ENCODE measurements at places on chromosomes 6 and 20.
A peak's percentile ranks its signal among the peaks of the same experiment; 100 is the strongest.

DNA sequence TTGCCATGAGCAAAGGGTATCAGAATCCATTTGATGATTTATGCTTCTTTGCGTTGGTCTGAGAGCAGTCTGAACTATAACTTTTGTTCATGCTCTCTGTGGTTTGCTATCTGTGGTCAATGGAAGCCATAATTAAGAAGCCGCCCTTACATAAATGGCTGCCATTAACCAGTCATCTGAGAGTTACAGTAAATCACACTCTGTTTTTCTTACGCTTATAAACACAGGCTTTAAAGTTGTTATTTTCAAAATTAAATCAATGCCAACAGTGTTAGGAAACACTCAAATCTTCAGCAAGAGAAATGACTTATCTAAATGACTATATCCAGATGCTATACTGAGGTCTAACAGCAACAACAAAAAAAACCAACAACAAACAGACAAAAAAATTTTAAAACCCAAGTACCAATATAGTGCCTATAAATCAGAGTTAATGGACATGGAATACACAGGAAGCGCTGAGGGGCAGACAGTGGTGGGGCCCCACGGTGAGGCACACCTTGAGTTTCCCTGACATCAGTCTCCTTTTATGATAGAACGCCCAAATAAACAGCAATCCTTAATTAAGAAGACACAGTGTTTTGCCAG lies 108.0 kb upstream of the C6orf118 start:
- DNase-seq = no peak

DNA sequence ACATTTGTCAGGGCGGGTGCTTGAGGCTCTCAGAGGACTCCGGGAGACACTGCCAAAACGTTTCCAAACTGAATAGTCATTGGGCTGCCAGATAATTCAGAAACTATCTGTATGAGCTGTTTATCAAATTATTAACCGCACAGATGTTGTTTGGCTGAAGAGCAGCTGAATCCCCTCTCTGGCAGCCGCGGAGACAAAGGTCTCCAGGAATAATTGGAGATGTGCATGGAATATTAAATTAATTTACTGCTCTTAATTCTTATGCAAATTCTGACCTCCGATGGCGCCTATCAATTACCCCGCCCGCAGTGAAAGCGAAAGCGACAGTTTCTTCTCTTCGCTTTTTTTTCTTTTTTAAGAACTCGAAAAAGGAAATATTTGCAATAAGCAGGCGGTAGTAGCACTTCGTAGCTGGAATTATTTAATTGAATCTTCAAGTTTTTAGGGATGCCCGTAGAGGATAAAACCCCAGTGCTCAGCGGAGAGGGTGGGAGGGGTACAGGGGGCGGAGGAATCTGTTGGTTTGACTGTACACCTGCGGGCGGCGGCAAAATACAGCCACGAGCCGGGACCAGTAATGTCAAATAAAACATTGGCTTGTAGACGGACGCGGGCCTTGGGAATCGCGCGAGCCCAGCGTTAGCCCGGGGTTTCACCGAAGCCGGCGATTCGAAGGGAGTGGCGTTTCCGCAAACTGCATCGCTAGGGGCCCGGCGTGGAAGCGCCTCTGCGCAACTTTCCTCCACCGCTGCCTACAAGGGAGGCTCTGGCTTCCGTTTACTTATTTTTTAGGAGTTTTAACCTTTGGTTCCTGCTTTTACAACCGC lies 6.2 kb downstream of the LINC00237 start:
- DNase-seq = peak; percentile 8

- no peak for DNase-seq
Measured at GRCh38 chr6:484086-484745, 92.7 kb downstream of the IRF4 start.

GRCh38 chr20:19828232-19828631 lies 70.2 kb downstream of the RIN2 start:
- DNase-seq = no peak

- DNase-seq = no peak
Measured at GRCh38 chr6:158002951-158003853, 21.5 kb downstream of the SYNJ2 start.

DNA sequence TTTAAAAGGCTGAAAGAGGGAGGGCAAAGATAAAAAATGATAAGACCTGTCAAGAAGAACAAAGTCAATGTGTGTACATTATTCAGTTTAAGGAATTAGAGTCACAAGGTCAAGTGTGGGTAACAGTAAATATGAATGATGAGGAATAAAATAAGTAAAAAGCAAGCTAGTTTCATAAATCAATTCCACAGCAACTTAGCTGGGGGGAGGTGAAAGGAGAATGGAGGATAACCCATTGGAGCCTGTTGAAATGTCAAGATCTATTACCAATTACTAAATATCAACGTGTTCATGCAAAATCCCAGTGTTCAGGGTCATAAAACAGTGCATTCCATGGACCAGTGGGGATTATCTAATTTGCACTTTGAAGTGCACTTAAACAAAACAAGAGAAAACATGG lies 242.9 kb downstream of the TBX18 start:
- no peak for DNase-seq
